GM12865 (cell line): ENCODE measurements at places on chromosomes 4 and X.

DNA sequence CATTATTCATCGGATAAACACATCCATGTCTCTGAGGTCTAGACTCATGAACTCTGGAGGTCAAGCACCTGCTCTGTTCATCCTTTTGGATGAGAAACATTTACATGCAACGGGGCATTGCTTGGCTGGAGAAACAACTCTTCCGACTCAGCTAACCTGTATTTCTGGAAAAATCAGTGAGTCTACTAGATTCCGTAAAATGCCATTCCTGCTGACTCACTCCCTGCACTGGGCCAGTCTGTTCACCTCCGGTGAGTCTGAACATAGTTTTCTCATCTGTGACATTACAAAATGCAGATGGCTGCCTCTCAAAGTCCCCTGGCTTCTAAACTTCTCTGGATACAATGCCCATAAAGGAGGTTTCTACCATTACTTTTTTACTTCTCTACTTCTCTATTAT lies 185.7 kb upstream of the HS3ST1 start:
- DNase-seq, result no peak

DNA sequence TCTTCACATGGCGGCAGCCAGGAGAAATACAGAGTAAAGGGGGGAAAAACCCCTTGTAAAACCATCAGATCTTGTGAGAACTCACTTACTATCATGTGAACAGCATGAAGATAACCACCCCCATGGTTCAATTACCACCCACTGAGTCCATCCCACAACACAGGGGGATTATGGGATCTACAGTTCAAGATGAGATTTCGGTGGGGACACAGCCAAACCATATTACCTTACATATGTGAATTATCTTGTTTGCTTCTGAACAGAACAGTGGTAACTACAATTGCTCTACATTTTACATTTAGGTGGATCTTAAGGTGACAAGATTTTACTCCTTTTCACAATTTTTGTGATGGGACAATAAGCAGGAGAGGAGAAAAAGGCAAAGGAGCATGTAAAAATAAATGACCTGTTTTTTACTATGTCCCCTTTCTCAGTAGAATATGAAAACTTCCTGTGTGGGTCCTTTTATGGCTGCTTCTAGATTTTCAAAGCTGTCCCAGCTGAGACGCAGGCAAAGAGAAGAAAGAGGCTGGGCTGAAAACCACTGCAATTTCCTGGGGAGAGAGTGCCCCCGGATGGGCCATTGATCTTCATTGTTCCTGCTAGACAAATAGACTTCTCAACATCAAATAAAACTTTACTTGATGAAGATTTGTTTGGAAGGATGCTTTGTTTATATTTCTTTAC lies 45.9 kb upstream of the PGM2 start:
- peak; percentile 51 for DNase-seq

DNA sequence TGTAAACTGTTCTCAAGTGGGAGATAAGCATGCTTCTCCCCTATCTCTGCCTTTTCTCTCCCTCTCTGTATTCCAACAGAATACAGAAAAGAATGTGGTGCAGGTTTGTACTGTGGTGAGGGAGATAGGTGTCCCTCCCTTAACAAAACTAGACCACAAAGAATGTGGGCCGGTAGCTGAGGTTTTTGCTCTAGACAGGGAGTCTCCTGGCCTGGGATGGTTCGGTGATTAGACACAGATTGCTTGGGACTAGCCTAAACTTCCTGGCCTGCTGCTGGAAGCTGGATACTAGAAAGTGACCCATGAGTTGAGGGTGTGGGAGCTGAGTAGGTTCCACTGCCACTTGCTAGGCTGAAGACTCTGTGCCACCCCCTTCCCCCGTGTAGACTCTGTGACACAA lies 143.0 kb downstream of the CXXC4 start:
- no peak for DNase-seq

GRCh38 chr4:184599492-184600135 lies 49.6 kb downstream of the CASP3 start:
- no peak for DNase-seq
